ENCODE measurements at places on chromosomes 7 and 10.

GRCh38 chr7:129576138-129576537 is 35.4 kb upstream of the NRF1 start:
- DNase-seq, result no peak

- DNase-seq, result peak; percentile 56
Observed at GRCh38 chr10:35336921-35337823, 863 bp downstream of the CCNY start.

GRCh38 chr7:77288676-77289320 is 89.2 kb upstream of the FGL2 start:
- DNase-seq, result no peak

- DNase-seq, result no peak
Observed at GRCh38 chr10:132255489-132256344, 52.0 kb downstream of the STK32C start.

- peak; percentile 25 for DNase-seq
Observed at GRCh38 chr7:137846549-137846826, 286 bp downstream of the DGKI start.

GRCh38 chr7:87032604-87033339 is 26.7 kb downstream of the ELAPOR2 start:
- DNase-seq, result no peak

- no peak for DNase-seq
Observed at GRCh38 chr10:6114805-6115341, 26.0 kb downstream of the RBM17 start.

GRCh38 chr10:100984672-100985177 is 2.6 kb downstream of the MRPL43 start:
- no peak for DNase-seq

- DNase-seq, result no peak
Observed at GRCh38 chr10:22629126-22629525, 85.3 kb downstream of the PIP4K2A start.

- DNase-seq, result no peak
Observed at GRCh38 chr7:35992436-35992835, 160.6 kb upstream of the EEPD1 start.

DNA sequence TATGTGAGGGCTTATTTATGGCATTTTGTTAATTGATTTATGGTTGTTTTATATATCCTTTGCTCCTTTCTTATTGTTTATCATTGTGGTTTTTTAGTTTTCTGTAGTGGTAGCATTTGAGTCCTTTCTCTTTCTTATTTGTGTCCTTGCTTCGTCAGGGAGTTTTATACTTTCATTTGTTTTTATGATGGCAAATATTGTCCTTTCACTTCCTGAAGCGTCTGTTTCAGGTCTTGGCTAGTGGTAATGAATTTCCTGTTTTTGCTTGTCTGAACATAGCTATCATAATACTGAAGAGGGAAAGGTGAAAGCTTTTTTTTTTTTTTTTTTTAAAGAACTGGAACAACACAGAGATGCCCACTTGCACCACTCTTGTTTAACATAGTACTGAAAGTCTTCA is 228.2 kb downstream of the ATRNL1 start:
- no peak for DNase-seq

- DNase-seq, result no peak
Observed at GRCh38 chr7:101581891-101582290, 47.2 kb downstream of the MYL10 start.

GRCh38 chr10:116777006-116777405 is 34.6 kb upstream of the HSPA12A start:
- DNase-seq, result no peak

DNA sequence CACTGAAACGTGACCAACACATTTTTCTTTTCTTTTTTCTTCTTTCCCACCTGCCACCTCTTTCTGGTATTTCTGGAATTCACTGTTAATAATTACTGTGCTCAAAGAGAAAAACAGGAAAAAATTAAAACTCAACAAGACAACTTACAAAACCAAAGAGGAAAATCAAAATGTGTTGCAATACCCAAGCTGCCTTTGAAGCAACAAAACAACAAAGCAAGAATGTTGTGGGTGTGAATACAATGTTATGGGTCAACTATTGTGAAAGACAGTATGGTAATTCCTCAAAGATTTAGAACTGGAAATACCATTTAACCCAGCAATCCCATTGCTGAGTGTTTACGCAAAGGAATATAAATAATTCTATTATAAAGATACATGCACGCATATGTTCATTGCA is 415.1 kb downstream of the GFRA1 start:
- DNase-seq, result no peak

- DNase-seq, result no peak
Observed at GRCh38 chr7:30019960-30020359, 6.5 kb downstream of the FKBP14 start.

GRCh38 chr10:96457341-96457740 is 56.4 kb downstream of the TLL2 start:
- DNase-seq, result no peak

DNA sequence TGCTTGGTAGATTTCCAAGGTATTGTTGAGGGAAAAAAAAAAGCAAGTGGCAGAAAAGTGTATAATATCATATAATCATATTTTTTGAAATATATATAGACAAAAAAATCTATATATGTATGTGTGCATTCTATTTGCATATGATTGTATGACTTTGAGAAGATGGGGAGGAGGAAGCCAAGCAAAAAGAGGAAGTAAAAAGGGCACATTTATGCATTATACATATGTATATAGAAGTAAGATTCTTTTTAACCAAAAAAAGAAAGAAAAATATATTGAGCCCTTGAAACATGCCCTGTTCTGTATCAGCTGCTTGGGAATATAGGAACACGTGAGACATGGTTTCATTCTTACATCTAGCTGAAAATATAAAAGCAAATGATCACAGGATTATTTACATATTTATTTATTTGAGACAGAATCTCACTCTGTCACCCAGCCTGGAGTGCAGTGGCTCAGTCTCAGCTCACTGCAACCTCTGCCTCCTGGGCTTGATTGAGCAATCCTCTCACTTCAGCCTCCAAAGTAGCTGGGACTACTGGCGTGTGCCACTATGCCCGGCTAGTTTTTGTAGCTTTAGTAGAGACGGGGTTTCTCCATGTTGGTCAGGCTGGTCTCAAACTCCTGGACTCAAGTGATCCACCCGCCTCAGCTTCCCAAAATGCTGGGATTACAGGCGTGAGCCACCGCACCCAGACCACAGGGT is 18.0 kb upstream of the SLF2 start:
- DNase-seq, result no peak

GRCh38 chr10:33134011-33134751 is 176.2 kb upstream of the ITGB1 start:
- peak; percentile 76 for DNase-seq

DNA sequence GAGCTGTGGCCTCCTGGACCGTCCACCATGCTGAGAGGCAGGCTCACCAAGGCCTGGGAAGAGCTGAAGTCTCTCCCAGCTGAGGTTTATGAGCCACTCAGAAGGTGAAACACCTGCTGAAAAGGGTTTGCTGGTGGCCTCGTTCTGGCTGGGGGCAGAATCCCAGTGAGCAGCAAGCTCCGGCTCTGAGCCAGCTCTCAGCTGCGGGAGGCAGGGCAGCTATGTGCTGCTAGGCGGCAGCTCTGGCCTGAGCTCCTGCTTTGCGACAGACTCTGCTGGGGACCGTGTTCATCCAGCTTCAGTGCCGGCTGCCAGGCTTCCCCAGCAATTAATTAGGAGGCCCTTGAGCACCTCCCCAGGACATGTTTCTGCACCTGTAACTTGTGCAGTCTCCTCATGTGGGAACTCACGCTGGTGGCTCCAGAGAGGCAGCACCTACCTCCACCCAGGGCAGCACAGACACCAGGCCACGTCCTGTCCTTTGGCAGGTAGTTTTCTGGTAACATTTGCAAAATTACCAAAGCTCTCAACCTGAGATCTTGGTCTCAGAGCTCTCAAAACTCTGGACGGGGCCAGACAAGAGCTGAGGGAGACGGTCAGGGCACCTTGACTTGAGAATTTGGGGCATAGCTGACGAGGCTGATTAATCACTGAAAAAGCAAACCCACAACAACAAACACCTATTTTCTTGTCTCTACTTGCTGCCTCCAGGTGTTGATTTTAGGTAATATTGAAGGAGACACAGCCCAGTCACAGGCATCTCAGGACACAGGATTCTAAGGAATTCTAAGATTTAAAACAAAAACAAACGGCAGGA is 185.0 kb downstream of the TCERG1L start:
- no peak for DNase-seq

DNA sequence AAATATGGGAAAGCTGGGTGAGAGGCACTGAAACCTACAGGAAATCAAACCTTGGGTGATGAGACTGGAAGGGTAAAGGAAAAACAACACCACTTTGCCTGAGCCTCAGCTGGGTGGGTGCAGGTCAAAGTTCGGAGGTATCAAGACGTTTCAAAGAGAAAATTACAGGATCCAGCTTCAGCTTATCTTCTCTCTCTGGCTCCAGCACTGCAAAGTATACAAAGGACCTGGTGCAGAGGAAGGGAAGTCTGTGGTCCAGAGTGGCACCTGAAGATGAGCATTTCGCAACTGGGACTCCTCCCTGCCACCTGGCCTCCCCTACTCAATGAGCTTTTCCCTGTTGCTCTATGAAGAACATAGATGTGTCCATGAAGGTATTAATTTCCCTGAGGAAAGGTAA is 6.4 kb upstream of the FXYD4 start:
- DNase-seq, result no peak

- no peak for DNase-seq
Observed at GRCh38 chr7:83306502-83306901, 143.8 kb upstream of the PCLO start.

DNA sequence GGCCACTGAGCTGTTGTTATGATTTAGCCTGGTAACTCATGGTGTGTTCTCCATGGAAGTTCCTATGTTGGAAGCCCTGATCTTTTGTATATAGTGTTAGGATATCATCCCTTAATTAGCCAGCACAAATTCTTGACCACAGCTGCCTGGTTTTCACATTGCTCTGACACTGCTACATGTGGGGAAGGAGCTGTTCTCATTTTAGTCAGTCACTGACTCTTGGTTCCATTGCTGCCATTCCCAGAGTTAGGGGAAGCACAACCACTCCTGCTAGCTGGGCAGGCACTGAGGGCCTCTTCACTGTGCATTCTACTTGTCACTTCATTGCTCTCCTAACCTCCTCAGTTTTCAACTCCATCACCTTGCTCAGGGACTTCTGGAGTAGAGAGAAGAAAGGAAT is 98.4 kb upstream of the GJD4 start:
- DNase-seq, result no peak

DNA sequence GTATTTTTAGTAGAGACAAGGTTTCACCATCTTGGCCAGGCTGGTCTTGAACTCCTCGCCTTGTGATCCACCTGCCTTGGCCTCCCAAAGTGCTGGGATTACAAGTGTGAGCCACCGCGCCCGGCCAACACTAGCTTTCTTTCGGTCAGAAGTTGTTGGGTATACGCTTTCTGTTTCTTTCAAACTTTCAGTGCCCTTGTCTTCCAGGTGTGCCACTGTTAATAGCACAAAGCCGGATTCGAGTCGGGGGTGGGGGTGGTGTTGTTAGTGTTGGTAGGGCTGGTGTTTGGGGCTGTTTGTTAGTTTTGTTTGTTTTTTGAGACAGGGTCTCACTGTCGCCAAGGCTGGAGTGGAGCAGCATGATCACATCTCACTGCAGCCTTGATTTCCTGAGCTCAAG is 33.8 kb upstream of the NANOS1 start:
- DNase-seq, result no peak

- no peak for DNase-seq
Observed at GRCh38 chr7:33196221-33196620, 66.9 kb downstream of the BBS9 start.

DNA sequence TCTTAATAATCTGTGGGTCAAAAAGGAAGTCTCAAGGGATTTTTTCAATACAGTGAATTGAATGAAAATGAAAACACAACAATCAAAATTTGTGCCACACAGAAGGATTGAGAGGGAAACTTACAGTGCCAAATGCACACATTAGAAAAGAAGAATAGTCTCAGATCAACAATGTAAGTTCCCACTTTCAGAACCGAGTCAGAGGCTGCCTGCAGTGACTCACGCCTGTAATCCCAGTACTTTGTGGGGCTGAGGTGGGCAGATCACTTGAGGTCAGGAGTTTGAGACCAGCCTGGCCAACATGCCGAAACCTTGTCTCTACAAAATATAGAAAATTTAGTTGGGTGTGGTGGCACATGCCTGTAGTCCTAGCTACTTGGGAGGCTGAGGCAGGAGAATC is 12.5 kb upstream of the KEL start:
- DNase-seq, result no peak

DNA sequence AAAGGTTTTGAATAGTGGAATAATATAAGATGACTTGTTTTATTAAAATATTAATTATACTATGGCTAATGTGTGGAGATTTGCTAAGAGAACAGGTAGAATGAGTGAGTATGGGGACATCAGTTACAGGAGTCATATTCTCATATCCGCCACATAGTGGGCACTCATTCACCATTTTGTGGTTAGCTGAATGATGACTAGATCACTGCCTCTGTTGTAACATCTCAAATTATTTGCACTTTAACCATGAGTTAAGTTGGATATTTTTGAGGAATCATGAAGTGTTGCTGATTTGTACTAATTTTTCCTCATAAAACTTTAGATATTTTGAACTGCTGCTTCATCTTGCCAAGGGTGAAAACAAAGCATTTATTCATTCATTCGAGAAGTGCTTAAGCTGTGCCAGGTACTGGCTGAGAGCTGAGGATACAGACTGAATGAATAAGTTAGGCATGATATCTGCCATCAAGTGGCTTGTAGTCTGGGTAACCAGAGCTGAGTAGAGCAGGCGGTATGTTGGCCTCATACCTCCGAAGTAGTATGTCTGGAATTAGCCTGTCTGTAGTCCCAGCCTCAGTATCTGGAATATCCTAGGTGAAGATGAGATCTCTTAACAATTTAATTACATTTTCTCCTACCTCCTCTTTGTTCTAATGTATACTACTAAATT is 100.5 kb downstream of the ZEB1 start:
- no peak for DNase-seq

- no peak for DNase-seq
Observed at GRCh38 chr7:107744345-107744750, 406 bp downstream of the CBLL1 start.

- no peak for DNase-seq
Observed at GRCh38 chr7:34308595-34308994, 349.4 kb upstream of the NPSR1 start.

- DNase-seq, result no peak
Observed at GRCh38 chr7:9231630-9232121, 798.3 kb downstream of the NXPH1 start.

DNA sequence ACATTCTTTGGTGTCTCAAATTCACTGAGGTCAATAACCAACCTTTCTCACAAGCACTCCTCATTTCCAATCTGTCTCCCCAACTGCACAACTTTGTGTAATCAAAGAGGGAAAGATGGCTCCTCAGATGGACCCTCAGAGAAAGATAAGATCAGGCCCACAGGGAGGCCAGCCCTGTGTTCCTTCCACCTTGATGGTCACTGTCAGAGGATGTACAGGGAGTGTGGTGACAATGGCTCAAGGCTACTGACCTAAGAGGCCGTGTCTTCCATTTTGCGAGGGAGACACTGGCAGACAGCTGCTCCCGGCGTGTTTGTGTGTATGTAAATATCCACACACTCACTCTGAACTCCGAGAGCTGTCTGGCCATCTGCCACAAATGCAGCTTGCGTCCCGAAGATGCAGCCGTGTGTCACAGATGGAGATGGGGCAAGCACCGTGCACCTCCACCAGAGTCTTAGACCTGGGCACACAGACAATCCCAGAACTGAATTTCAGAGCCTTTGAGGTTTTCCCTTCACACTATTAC is 712.1 kb upstream of the NRP1 start:
- DNase-seq, result no peak

GRCh38 chr7:139916717-139917395 is 87.8 kb downstream of the TBXAS1 start:
- no peak for DNase-seq
